WTC11 (cell line): ENCODE measurements at places on chromosomes 7 and 10.
A peak's percentile ranks its signal among the peaks of the same experiment; 100 is the strongest.

GRCh38 chr7:96250776-96251361, 71.0 kb downstream of the SLC25A13 start:
- no peak for DNase-seq

DNA sequence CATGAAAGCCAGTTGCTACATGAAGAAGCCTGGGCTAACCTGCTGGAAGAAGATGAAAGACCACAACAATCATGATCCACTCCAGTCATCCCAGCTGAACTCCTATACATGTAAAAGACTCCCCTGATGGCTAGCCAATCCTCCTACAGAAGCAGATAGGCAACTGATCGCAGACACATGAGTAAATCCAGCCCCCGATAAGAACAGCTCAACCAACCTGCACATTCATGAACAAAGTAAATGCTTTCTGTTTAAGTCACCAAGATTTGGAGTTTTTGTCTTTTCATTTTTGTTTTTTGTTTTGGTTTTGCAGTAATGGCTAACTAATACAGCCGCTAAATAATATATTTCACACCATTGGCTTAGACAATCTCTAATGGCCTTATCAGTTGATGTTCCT, 53.7 kb downstream of the PRLHR start:
- no peak for DNase-seq

- no peak for DNase-seq
Measured at GRCh38 chr10:68586606-68587305, 26.6 kb downstream of the TET1 start.

DNA sequence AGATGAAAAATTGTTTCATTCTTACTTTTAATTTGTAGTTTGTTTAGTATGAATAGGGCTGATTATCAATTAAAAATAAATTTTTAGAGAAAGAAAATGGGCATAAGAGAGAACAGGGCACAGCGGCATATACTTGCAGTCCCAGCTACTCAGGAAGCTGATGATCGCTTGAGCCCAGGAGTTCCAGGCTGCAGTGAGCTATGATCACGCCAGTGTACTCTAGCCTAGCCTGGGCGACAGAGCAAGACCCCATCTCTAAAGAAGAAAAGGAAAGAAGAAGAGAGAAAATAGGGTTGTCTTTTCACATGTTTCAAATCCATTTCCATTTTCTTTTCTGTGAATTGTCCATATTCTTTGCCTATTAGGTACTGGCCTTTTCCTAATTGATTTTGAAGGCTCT, 8.0 kb downstream of the SMURF1 start:
- DNase-seq: no peak

GRCh38 chr7:106644999-106645398, 16.0 kb downstream of the CCDC71L start:
- DNase-seq: no peak

- DNase-seq: no peak
Measured at GRCh38 chr10:96270571-96270970, 798 bp downstream of the BLNK start.

- DNase-seq: no peak
Measured at GRCh38 chr10:5882961-5883360, 6.7 kb downstream of the ANKRD16 start.

GRCh38 chr10:51985336-51985735, 285.9 kb upstream of the CSTF2T start:
- no peak for DNase-seq

DNA sequence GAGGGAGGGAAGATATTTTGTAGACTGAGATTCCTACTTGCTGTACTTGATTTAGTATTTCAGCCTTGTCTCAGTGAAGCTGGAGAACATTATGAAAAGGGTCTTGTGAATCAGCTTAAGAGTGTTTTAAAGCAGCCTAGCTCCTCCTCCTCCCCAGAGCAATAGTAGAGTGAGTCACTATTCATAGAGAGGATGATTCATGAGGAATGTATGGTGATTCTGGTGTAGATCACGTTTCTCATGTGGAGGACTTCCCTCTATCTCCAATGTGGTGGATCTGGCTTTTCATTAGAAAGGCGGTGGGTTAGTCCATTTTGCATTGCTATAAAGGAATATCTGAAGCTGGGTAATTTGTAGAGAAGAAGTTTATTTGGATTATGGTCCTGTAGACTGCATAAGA, 340.1 kb upstream of the CHRM2 start:
- DNase-seq: no peak

DNA sequence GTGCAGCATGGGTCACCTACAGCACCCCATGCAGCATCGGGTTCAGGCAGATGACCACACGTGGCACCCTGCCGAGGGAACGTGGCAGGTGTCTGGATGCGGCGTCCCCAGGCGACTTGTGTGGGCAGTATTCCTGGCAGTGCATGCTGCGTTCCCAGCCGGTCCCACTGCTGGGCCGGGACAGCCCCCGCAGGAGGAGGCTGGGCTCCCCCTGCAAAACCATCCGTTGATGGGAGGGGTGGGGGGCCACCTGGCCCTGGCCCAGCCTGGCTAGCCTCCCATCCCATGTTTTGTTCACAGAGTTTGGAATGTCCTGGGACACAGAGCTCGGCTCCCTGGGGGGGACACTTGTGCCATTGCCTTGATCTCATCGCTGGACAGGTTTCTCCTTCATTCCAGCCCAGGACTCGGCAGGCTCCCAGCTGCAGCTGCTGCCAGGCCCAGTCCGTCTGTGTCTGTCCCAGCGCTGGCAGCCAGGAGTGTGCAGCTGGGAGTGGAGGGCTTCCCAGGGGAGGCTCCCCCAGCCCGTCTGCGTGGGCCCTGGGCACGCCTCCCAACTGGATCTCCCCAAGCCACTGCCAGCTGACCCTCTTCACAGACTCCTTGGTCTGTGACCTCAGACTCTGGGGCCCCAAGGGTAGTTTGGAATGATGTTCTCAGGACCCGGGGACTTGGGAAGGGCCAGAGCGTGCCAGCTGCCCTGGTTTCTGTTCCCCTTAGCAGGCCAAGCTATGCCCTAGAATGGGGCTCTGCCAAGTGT, 32.6 kb downstream of the TMEM270 start:
- DNase-seq: no peak

DNA sequence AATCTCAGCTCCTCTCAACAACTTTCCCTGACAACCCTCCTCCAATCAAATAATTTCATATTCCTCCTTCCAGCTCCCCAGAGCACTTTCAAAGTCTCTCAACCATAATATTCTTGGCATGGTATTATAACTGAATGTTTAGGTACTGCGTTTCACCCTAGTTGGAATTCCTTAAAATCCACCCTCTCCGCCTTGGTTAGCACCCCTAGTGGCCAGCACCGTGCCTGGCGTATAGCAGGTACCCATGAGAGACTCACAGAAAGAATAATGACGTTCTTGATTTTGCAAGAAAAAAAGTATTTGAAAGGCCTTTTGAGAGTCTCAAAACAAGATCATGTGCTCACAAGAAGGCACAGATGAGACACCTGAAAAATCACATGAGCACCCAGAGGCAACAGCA, 50.9 kb downstream of the GLI3 start:
- peak; percentile 61 for DNase-seq

GRCh38 chr10:123266971-123267370, 112.8 kb downstream of the BUB3 start:
- DNase-seq: no peak

GRCh38 chr7:92809760-92810573, 26.4 kb downstream of the CDK6 start:
- DNase-seq: peak; percentile 13

GRCh38 chr10:84352251-84352842, 24.0 kb downstream of the CCSER2 start:
- peak; percentile 82 for DNase-seq
